ENCODE measurements at places on chromosomes 7 and 10. TPM values are rescaled to one million over a fixed set of nuclear protein-coding genes. Genes with fewer than 3 reads are reported as not detected.

The C1QL3 gene
- total RNA-seq: not detected

The AGR3 gene
- not detected for total RNA-seq

The GSDME gene
- total RNA-seq: 12.9 TPM

The ZC3HAV1 gene
- 24.2 TPM for total RNA-seq
